ENCODE measurements at places on chromosomes 5 and 9.

DNA sequence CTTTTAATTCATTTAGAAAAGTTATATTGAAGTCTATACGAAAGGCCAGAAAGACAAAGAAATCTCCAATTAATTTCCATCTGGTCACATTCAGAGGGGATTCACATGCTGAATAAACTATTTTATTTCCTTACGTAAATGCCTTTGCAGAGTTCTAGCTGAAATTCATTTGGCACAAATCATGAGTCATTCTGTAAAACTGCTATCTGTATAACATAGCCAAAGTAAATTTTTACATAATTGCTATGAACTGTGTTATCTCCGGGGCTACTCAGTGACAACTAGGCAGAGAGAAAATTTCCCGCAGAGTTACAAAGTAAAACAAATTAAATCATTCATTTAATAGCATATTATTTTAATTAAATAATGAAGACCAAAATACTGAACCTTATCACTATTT lies 463.2 kb upstream of the ADAMTS16 start:
- no peak for DNase-seq

GRCh38 chr5:16457451-16457850 lies 8.1 kb downstream of the ZNF622 start:
- DNase-seq: no peak

DNA sequence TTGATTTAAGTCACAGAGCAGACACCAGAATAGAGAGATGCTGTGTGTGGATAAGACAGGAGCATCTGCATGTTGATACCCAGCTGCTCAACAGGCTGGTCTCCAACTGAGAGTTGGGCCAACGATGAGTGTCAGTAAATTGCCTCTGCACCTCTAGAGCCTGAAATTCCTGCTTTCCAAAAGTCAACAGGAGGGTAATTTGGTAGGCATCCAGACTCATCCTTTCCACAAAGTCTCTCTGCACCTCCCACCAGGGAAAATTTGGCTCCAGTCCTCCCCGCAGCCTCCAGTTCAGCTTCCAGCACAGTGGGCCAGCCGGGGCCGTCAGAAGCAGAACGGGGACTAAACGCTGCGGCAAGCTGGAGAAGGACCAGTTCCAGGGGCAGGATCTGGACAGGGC lies 136.9 kb downstream of the RFK start:
- DNase-seq: no peak

- peak; percentile 91 for DNase-seq
Observed at GRCh38 chr9:112097712-112098688, 77.1 kb downstream of the SUSD1 start.

DNA sequence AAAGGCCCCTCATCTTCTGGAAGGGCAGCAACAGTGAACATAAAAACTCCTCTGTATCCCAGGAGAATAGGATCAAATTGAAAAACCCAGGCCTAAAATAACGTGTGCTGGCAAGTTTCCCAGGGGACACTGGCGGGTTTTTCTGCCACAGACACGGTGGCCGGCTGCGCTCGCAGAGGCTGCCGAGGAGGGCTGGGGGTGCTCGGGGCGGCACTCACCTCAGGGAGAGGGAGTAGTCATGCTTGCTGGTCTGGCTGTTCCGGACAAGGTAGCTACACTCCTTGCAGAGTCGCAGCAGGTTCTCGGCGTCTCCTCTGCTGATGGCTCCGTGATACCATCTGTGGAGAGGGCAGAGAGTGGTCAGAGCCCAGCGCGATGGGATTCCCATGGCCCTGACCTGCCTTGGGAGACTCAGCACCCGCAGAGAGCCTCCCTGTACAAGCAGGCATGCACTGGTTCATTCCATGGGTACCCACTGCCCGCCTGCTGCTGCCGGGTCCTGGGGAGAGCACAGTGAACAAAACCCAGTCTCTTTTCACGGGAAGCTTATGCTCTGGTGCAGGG lies 44.6 kb upstream of the SLC25A51 start:
- no peak for DNase-seq
